Cortex of kidney (tissue), 1 donor: ENCODE measurements at places on chromosomes 5 and 9.

GRCh38 chr5:141871870-141872269 is 6.3 kb downstream of the PCDH1 start:
- no peak for DNase-seq

DNA sequence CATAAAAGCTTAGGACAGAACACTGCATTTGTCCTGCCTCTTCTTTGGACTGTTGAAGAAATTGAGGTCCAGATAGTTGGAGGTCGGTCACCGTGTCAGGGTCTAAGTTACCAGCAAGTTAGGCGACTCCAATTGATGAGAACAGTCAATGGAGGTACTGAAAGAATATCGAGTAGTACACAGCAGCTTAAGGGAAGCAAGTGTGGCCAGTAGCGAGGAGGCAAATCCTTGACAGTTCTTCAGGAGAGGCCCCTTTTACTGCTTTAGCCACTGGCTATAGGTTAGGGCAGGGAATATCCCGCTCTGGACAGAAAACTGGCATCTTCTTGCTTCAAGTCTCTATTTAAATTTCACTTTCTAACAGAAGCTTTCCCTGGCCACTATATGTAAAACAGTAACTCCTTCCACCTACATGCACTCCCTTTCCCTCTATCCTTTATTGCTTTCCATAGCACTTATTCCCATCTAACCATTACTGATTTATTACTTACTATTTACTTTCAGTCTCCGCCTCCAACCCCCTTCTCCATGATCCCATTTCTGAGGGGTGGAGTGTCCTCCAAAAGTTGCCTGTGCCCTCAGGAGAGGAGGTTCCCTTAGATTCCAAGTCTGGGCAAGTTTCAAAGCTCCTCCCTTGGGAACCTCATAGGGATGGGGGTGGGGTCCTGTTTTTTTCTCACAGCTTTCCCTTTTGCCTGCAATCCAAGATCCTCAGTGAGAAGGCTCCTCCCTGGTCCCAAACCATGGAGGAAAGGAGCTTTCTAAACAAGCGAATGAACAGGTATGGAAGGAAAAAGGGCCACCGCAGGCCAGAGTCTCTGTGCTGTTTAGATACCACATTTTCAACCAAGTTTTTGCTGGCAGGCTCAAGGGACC is 4.1 kb upstream of the PRDM6 start:
- no peak for DNase-seq

DNA sequence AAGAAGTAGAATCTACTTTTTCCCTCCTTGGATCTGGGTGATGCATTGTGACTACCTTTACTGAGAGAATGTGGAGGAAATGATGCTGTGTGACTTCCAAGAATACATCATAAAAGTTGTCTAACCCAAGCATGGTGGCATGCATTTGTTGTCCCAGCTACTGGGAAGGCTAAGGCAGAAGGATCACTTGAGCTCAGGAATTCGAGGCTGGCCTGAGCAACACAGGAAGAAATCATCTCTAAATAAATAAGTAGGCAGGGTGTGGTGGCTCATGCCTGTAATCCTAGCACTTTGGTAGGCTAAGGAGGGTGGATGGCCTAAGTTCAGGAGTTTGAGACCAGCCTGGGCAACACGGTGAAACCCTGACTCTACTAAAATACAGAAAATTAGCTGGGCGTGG is 143.2 kb upstream of the VLDLR start:
- DNase-seq, result no peak

DNA sequence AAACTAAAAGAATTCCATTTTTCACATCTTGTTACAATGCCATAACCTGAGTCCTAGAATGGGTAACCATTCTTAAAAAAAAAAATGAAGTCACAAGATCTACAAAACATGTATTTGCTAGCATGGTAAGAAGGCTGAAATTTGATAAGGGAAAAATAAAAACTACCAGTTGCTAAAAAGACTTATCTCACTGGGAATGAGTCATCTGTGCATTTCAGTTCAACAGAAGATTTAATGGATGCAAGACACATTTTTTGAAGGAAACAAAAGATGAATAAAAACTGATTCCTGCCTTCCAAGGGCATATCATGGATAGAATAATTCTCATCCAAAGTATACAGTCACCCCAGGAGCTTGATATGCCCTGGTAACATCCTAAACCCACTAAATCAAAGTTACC is 47.2 kb downstream of the SGTB start:
- no peak for DNase-seq

DNA sequence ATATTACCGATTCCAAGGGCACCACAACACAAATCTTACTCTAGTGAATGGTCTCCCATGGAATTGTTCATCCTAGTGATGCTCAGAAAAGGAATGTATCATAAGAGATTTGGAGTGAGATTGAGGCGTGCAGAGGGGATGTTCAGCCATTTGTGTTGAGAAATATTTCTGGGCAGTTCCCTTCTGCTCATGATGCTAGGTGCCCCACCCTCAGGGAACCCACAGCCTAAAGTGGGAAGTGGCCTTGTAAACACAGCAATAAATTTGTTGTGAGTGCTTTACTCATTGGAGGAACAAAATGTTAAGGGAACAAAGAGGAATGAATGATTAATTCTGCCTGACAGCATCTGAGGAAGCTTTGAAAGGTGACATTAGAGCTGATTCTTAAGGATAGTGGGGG is 129.9 kb downstream of the TLE4 start:
- DNase-seq, result no peak
